RWPE1 (cell line): ENCODE measurements at places on chromosomes 13 and 19.

DNA sequence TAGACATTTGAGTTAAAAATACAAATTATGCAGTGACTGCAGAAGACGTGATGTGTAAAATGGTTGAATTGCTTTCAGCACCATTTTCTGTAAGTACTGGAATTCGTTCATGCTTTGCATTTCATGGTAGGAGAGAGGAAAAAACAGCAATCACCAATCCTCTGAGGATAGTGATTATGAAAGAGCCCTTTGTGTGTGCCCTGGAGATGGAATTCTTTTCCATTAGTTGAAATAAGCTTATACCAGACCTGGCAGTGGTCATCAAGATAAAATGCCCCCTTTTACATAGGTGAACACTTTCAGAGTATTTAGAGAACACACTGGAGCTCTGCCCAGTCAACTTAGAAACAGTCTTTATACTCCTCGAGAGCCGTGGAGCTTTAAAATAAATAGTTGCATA lies 1.7 kb downstream of the CNMD start:
- no peak for DNase-seq

DNA sequence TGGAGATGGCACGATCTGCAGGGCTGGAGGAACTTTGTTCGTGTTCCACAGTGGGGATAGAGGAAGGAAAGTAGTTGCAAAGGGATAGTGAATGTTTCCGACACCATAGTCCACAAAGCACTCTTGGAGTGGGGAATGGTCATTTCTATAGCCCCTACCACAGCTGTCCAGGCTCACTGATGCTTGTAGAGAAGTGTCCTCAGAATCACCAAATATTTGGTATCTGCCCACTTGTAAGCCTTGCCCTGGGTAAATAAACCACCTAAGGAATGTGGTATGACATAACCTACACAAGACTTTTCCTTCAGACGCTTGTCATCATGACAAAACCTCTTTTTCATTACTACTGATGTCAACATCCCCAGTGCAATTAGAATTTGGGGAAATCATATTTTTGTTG lies 686.5 kb upstream of the ARGLU1 start:
- DNase-seq: no peak

GRCh38 chr13:26589754-26590153 lies 32.3 kb downstream of the WASF3 start:
- DNase-seq: no peak

GRCh38 chr13:99267927-99268326 lies 9.7 kb upstream of the GPR18 start:
- no peak for DNase-seq

DNA sequence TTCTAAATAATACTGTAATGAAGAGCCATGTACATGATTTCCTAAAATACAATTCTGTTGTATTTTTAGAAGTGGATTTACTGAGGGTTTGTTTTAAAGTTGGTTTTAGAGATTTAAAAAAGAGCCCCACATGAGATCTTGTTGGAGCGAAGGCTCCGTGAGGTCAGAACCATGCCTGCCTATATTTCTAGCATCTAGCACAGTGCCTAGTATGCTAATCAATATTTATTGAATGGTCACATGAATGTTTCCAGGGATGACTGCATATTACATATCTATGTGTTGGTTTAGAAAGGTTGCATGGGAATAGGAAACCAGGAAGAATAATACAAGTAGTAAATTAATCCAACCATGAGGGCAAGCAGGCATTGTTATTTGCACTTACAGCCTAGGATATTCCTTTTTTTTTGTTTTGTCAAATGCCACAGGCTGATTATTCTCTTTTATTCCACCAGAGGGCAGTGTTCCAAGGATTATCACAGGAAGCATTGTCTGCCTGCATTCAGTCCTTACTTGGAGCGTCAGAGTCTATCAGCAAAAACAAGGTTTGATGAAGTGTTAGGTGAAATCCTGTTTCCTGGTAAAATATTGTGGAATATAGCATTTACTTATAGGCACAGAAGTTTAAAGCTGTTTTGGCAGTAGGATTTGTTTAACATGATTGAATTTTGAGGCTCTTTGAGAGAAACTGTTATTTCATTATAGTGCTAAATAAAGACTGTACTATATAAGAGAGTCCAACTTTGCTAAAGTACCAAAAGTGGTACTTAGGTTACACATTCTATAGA lies 46.8 kb downstream of the COG3 start:
- DNase-seq: peak; percentile 58

DNA sequence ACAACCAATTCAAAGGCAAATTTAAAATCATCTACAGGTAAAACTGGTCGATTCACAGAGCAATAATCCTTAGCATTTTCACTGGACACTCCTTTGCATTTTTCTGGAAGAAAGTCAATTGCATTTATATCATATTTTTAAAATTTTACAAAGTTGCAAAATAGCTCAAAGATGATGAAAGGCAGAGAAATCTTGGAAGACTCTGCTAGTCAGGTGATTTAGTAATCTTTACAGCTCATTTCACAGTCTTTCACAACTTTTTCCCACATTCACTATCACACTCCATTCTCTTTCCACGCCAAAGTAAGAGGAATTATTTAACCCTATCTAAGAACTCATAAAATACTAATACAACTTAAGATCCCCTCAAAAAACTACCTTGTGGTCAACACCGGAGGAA lies 1063.8 kb downstream of the EFNB2 start:
- DNase-seq: no peak
